ENCODE measurements at places on chromosomes 5 and 9.

GRCh38 chr5:44869928-44870327 is 61.2 kb downstream of the MRPS30 start:
- no peak for DNase-seq

DNA sequence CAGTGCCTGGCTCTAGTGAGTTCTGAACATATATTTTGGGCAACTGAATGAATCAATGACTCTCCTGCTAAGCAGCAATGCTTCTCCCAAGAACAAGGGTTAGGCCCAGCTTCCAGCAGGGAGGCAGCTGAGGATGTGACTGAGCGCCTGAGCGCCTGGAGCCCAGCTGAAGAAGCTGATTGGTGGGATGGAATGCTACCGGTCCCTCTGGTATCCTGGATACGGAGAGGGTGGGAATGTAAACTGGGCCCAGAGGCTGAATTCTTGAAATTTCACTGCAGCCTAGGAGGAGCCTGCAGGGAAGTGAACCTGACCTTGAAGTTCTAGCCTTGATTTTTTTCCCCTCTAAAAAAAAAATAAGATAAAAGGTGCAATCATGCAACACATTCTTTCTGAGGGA is 43.2 kb downstream of the WWC1 start:
- no peak for DNase-seq

GRCh38 chr9:98869078-98869745 is 61.7 kb downstream of the GALNT12 start:
- no peak for DNase-seq

- no peak for DNase-seq
Observed at GRCh38 chr9:131776473-131776872, 36.6 kb upstream of the RAPGEF1 start.

DNA sequence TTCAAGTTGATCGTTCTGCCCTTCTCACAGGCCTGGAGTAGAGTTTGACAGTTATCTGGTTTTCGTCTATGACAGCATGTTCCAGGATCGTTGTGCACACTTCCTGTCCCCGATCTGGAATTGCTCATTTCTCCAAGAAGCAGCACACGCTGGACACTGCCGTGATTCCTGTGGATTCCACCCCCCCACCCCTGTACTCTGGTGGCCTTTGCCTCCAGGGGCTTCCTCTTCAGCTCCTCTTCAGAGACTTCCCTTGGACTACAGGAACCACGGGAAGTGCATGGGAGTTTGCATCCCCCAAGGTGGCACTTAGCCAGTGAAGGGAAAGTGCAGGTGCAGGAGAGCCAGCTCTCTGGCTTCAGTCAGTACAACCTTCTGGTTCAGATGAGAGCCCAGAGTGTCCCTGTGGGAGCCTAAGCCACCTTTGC is 160.7 kb downstream of the CACNA1B start:
- DNase-seq, result no peak

All from NCI-H446 treated with DMSO at 0.1 percent for 48 hours (cell line).